ENCODE measurements at places on chromosomes 7 and 10.
A peak's percentile ranks its signal among the peaks of the same experiment; 100 is the strongest.

DNA sequence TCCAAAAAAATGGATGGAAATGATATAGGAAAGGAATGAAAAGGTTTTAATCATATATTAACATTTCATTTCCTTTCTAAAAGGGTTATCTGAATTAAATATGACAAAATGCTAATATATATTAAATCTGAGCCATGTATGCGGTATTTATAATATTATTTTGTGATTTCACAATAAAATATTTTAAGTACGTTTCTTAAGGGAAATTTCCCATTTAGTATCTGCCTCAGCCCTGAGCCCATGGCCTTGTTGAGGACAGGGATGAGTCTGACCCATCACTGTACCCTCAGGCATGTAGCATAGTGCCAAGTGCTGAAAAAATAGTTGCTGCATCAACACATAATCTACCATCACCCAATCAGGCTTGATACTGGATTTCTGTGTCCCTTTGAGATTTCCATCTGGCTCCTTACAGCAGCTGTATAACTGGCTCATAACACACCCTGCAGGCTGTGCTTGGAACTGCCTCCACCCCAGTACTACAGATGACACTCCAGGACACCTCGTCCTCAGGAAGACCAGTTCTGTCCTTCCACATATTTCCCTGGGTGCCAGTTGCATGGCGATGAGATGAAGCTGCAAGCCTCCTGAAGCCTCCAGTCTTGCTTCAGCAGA is 59.4 kb upstream of the ASAH2 start:
- DNase-seq: no peak

- DNase-seq: no peak
Measured at GRCh38 chr10:104862-105565, 30.2 kb upstream of the ZMYND11 start.

DNA sequence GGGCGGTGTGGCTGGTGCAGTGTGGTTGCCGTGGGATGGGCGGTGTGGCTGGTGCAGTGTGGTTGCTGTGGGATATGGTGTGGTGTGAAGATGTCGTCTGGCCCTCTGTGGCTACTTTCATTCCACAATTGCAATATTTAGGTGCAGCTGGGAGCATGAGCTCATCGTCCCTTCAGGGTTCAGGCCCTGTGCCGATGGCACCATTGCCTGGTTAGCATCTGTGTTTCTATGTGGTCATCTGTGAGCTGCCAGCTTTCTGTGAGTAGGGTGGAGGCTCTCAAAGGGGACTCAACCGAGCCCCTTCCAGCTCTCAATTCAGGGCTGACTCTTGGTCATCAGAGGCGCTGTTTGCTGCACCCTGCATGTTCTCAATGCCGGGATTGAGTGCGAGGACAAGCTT is 3.6 kb downstream of the ADGRA1 start:
- no peak for DNase-seq

DNA sequence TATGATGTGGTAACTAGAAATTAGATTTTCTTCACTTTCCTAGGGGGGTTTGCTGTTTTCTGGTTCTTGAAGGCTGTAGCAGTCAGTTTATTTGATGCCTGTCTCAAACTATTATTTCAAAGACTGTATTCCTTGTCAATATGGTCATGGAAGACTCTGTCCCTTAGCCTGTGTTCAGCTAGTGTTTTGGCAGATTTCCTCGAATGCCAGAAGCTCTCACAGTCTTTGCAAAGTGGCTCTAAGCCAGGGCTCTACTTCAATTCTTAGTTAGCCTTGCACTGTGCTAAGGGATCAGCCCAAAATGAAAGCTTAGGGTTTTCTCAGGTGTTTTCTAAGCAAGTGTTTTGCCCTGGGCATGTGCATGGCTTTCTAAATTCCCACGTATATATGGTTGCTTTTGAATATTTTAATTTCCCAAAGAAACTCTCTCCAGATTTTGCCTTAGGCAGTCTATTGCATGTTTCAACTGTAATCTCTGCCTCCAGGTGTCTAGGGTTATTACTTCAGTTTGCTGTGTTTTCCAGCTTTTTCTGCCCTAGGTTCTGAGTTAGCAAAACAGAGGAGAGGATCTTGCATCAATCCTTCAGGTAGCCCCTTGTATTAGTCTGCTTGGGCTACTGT is 7.2 kb upstream of the C1GALT1 start:
- DNase-seq: no peak

GRCh38 chr10:76195654-76196390 is 764.4 kb downstream of the LRMDA start:
- DNase-seq: no peak

GRCh38 chr7:65216469-65216868 is 157.2 kb upstream of the ZNF92 start:
- peak; percentile 74 for DNase-seq

GRCh38 chr10:100696477-100696901 is 48.9 kb upstream of the PAX2 start:
- DNase-seq: no peak

GRCh38 chr10:93746844-93747284 is 10.9 kb upstream of the LGI1 start:
- DNase-seq: no peak

DNA sequence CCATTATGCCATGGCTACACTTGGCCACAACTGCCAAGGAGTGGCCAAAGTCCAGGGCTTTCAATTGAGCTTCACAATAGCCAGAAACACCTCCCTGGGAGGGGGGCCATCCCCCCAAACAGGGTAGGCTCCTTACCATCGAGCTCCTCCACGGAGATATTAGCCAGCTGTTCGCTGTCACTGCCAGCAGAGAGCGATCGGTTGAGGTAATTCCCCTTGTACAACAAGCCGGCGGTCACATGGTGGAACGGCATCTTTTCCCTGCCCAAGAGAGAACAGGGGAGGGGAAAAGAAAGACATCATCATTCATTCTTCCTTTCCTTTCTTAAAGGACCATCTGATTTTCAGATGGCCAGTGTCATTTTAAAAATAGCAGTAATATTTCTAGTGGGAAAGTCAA is 133.6 kb downstream of the CALN1 start:
- DNase-seq: no peak

DNA sequence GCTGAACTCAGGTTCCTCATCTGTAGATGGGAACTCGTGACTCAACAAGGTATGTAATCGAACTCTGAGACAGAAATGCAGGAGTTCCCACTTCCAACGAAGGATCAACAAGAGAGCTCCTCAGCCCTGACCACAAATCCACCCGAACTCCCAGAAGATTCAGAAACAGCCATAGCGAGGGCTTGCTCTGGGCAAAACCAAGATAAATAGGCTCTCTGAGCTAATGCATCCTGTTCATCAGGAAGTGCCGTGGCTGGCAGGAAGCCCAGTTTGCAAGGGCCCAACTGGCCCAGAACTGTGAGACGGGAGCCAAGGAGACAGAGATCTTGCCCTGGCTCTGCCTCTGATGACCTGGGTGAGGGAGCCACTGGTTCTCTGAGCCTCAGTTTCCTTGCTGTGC is 141.7 kb upstream of the PFKP start:
- DNase-seq: no peak

DNA sequence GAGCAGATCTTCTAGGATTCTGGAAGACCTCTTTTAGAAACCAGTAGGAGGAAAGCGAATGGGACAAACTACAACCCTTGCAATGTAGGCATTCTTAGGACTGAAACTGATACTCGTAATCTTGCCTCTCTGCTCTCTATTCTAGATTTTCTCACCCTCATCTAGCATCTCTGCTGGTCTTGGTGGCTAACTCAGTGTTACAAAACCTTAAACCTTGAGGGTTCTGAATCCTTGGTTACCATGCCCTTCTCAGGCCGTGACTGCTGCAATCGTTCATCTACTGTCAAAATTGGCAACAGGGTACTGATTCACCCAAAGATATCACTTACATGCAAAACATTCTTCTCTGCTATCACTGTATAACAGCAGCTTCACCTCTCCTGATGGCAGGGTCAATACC is 55.2 kb downstream of the SAMD9 start:
- no peak for DNase-seq

All from CD4-positive, alpha-beta T cell treated with Interleukin-2 at 100 ng/mL for 4 hours (primary cell).